NCI-H2029 (cell line): ENCODE measurements at places on chromosomes 12 and 14.

- no peak for DNase-seq
Observed at GRCh38 chr12:8846305-8846704, 23.9 kb downstream of the A2ML1 start.

GRCh38 chr12:124481257-124481750 is 86.1 kb downstream of the NCOR2 start:
- no peak for DNase-seq

GRCh38 chr14:52802597-52802996 is 11.2 kb upstream of the GNPNAT1 start:
- no peak for DNase-seq

GRCh38 chr12:11876307-11876706 is 194.4 kb upstream of the BCL2L14 start:
- DNase-seq = no peak

GRCh38 chr12:71967211-71967610 is 28.6 kb downstream of the TPH2 start:
- DNase-seq = no peak

GRCh38 chr14:93772263-93772662 is 16.0 kb downstream of the PRIMA1 start:
- DNase-seq = no peak

DNA sequence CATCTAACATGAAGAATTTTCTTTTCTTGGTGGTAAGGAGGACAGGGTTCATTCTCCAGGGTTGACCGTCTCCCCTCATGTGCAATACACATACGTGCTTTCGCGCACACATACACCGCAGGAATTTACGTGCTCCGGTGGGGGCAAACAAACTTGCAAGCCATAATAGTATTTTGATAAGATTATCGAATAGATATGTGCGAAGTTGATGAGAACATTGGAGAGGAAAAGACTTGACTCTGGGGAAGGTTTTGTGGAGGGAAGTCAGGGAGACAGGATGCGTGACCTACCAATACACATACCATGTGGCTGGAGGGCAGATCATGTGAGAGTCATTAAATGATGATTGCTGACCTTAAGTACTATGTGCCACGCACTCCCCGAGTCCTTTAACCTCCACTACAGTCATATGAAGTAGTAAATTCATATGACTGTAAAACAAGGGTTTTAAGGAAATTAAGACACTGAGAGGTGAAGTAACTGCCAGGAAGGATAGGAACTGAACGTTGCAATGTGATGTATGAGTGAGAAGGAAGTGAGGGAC is 921 bp downstream of the RAD51B start:
- no peak for DNase-seq

DNA sequence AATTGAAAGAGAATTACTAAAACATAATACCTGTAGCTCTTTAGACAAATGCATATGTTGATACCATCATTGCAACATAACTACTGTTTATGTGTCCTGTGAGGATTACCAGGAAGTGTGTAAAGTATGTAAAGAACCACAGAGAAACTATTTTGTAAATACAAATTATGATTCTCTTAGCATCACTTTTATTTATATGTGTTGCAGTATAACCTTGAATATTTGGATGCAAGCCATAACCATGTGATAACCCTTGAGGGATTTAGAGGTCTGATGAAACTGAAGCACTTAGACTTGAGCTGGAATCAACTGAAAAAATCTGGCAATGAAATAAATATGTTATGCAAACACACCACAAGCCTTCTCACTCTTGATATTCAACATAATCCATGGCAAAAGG is 77.5 kb downstream of the LRRC9 start:
- peak; percentile 71 for DNase-seq

DNA sequence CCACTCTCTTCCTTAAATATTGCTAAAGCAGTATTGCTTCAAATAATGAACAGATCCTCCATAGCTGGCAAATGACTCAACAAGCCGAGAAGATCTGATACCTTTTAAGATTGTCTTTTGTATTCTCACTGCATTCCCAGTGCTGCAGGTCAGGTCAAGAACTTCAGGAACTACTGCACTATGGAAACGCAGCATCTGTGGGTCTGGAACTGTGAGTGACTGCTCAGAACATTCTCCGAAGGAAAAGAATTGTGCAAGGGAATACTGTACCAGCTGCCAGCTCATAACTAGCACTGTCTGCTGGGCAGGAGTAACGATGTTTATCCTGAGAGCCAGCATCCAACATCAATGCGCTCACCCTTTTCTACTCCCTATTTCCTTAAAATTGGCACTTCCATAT is 348.0 kb upstream of the SOX5 start:
- DNase-seq = no peak

DNA sequence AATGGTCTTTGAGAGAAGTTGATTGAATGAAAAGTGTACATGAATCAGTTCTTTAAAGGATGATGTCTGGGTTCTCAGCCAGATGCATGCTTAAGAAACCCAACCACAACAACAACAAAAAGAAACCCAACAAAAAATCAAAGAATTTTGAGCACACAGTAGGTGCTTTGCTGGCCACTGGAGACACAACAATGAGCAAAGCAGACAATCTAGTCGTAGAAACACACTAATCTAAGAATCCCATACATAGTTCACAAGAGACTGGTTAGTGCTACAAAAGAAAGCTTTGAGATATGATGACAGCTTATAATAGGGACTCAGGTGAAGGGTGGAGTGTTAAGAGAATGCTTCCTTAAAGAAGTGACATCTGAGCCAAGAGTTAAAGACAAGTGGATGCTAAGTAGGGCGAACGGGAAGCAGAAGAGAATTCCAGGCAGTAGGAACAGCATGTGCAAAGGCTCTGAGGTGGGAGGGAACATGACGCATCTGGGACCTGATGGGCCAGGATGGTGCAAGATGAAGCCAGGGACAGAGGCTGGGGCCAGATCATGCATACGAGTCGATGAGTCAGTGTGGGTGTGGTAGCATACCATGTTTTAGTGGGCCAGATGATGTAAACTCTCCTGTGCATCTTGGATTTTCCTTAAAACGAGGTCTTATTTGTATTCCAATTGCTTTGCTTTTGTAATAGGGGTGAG is 4.6 kb upstream of the HIP1R start:
- no peak for DNase-seq

DNA sequence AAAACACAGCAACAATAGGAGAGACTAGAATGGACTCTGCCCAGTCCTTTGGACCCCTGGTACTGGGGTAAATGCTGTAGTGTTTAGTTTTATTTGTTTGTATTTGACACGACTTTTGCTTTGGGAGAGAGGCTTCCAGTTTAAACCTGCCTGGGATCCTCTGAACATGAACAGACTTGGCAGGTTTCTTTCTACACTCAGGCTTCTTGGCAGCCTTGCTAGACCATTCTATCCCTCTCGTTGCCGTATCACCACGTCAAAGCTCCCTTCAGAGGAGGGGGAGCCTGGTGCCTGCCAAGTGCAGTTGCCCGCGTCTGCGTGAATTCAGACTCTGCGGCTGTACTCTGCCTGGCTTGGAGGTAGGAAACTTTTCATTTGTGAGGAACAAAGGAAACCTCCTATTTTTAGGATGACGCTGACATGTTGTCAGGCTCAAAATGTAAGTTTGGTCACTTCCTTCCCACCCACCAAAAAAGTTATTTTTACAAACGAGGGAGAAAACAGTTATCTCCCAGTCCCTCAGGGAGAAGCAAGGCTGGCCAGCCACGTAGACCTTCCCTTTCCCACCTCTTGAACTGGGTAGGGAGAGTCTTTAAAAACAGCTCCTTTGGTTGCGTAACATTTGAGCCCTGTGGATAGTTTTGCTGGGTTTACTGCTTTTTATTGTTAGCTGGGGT is 25.9 kb downstream of the CD9 start:
- no peak for DNase-seq

GRCh38 chr12:72390146-72390545 is 118.0 kb downstream of the TRHDE start:
- no peak for DNase-seq

DNA sequence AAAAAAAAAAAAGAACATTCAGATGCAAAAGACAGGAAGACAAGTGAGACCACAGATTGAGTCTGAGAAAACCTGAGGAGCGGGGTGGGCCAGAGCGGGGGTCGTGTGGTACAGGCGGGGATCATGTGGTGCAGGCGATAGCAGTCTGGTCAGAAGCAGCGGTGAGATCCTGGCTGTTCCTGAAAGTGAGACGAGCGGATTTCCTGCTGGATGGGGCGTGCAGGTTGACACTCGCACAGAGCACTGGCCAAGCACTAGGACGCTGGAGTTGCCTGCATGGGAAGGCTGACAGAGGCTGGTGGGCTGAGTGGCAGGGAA is 35.7 kb downstream of the CDC42BPB start:
- no peak for DNase-seq

- no peak for DNase-seq
Observed at GRCh38 chr14:85528897-85529631, 880 bp upstream of the FLRT2 start.

- no peak for DNase-seq
Observed at GRCh38 chr12:4535092-4535491, 3.6 kb upstream of the RAD51AP1 start.

DNA sequence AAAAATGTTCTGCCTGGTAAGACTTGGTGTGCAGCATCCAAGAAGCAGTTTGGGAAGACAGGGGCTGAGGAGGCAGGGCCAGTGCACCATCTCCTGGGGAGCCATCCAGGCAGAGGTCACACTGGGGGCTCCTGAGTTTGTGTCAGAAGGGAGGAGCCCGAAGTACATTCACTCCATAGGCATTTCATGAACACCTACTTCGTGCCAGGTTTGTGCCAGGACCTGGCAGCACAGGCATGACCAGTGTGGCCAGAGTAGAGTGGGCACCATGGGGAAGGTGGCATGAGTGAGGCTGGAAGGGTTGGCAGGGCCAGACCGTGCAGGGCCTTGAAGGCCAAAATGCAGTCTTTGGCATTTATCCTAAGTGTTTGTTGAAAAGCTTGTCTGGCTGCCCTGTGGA is 86.5 kb upstream of the RIN3 start:
- no peak for DNase-seq

DNA sequence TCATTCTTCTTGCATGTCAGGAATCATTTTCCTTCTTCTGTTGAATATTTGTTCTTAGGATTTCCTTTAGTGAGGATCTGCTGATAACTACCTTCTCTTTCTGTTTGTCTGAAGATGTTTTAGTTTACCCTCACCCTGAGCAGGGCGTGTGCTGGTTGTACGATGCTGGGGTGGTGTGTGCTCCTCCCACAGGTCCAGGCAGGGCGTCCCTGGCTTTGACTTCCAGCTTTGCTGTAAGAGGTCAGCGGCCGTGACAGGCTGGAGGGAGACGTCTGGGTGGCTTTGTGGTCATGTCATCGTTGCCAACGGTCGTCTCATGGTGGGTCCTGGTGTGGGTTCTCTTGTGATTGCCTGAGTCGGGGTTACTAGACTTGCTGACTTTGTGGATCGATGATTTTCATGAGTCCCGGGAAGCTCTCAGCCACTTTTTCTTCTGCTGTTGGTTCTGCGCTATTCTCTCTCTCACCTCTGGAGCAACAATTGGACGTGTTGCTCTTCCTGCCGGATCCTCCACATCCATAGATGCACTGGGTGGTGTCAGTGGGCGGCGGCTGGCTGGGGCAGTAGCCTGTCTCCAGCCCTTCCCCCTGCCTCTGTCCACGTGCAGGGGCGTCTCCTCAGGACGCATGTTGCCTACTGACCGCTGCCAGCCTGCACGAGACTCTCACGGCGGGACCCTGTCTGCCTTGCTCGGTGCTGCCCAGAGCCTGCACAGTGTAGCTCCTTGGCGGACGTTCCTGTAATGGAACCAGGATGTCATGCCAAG is 8.4 kb downstream of the PACS2 start:
- no peak for DNase-seq

DNA sequence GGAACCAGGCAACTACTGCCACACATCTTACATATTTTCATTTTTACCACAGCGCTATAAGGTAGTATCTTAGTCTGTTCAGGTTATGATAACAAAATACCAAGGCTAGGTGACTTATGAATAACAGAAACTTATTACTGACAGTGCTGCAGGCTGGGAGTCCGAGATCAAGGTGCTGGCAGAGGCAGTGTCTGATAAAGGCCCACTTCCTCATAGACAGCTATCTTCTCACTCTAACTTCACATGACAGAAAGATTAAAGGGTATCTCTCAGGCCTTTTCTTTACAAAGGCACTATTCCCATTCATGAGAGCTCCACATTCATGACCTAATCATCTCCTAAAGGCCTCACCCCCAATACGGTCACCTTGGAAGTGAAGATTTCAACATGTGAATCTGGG is 59.8 kb upstream of the MDM1 start:
- DNase-seq = no peak
